ENCODE measurements at places on chromosomes 1 and 21.

GRCh38 chr1:182677397-182678098, 6.8 kb downstream of the RGS8 start:
- no peak for DNase-seq

- no peak for DNase-seq
Measured at GRCh38 chr1:64525116-64525686, 55.3 kb downstream of the CACHD1 start.

DNA sequence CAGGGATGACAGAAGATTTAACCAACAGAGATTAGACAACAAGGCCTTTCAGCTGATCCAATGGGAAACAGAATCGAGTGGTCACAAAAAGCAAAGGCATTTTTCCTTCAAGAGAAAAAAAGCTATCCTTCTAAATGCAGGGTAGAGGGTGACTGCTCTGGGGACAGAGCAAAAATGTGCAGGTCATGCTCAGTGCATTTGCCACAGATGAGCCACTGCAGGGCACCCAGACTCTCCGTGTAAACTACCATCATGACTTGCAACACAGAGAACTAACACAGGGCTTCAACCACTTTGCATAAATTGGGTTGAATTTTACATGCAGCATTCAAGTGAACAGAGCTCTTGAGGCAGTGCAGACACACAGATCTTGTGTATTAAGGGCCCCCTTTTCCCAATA, 56.8 kb downstream of the PRKAB2 start:
- no peak for DNase-seq

DNA sequence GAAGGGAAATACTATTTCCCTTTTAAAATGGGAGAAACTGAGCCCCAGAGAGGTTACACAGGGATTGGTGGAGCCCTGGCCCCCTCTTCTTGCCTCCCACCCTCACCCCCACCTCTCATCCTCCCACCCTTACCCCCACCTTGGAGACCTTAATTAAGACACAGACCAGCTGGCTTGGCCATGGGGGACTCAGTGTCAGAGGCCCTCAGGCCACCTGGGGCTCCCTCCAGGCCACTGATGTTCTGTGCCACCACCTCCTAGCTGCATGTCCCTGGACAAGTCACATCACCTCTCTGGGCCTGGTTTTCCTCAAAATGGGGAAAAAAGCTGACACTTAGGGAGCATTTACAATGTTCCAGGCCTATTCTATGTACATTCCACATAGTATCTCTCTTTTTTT, 51.5 kb downstream of the SDC3 start:
- no peak for DNase-seq

DNA sequence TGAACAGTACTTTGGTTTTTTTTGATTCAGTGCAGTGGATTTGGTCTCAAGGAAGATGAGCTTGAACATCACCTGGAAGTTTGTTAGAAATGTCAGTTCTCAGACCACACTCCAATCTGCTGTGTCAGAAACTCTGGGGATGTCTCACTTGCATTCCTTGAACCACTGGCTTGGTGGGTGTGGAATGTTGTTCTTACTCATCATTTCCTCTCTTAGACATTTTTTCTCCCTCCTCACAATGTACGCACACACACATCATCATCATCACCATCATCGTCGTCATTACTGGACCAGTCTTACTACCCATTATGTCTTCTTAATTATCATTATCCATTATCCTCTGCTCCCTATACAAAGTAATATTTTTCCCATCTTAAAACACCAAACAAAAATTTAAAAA, 91.9 kb upstream of the KCNK2 start:
- no peak for DNase-seq

- DNase-seq, result no peak
Measured at GRCh38 chr1:22745669-22746585, 35.3 kb downstream of the EPHB2 start.

DNA sequence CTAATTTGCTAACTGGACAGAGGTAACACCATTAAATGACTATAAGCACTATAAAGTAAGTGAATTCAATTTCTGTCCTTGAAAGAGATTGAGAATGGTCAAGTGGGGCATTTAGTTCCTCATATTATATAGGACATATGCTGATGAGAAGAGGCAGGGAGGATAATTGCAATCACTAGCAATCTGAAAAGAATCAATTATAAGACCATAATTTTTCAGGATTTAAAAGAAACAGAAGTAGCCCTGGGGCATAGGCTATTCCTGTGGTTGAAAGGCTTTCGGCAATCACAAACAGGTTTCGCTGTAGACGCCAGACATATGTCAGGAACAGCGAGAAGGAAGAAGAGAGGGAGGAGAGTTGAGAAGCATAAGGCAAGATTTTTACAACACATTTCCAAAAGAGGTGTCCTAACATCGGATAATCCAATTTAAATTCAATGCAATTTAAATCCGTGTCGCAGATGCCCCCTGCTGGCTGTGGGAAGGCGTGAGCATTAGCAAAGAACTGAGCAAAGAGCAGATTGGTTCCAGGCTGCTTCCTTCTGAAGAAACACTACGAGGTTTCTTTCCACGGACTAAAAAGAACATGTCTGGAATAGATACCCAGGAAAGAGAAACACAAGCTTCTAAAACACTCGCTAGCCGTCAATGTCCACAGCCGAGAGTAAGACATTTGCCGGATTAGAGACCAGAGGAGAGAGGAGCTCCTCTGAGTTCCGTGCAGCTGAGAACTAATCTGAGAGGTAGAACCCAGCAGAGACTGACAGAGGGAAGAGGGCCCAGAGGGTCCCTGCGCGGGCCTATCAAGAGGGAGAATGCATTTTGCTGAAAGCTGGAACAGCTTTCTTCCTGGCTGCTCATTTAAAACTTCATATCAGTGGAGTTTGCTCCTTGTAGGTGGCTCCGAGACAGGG, 27.9 kb downstream of the RGS5 start:
- peak; percentile 62 for DNase-seq

- DNase-seq, result no peak
Measured at GRCh38 chr1:62428351-62428750, 8.5 kb upstream of the USP1 start.

GRCh38 chr1:53134961-53135734, 7.3 kb downstream of the SLC1A7 start:
- DNase-seq, result peak; percentile 46

- no peak for DNase-seq
Measured at GRCh38 chr21:35227786-35228185, 178.7 kb upstream of the RUNX1 start.

DNA sequence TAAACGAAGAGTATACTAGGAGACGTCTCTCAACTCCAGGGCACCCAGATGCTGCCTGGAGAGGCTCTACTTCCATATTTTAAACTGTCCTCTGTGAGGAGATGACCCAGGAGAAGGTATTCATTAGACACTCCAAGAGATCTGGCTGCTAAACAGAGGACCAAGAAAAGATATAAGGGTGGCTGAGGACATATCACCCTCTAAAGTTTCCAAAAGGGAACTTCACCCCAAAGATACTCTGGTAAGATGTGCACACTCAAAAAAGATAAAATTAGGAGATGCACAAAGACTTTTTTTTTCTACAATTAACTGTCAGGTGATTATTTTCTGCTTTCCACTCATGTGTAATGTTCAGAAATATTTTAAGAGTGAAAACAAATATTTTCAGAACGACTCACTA, 1.4 kb downstream of the ZNF670 start:
- no peak for DNase-seq

DNA sequence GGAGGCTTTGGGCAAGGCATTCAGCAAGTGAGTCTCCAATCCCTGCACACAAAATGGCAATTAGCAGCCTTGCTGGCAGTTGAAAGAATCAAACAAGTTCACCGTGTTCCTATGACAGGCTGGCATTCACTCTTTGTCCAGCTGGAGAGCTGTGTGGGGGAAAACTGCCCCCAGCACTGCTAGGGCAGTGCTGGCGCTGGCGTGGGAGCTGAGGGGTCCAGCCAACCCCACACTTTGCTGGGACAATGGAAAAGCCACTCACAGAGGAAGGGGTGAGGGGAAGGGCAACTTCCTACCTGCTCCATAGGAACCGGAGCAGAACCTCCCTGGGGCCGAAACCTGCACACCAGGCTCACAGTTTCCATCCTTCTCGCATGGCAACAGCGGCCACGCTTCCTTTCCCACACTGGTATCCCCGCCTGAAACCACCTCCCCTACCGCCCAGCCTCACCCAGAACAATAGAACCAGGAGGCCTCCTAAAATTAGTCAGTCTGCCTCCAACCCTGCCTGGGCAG, 26.7 kb upstream of the KCNN3 start:
- DNase-seq, result no peak

DNA sequence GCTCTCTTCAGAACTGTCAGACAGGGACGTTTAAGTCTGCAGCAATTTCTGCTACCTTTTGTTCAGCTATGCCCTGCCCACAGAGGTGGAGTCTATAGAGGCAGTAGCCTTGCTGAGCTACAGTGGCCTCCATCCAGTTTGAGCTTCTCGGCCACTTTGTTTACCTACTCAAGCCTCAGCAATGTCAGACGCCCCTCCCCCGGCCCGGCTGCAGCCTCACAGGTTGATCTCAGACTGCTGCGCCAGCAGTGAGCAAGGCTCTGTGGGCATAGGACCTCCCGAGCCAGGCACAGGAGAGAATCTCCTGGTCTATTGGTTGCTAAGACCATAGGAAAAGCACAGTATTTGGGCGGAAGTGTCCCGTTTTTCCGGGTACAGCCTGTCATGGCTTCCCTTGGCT, 89.9 kb upstream of the PDC start:
- DNase-seq, result no peak

GRCh38 chr1:224325959-224326358, 4.0 kb downstream of the NVL start:
- no peak for DNase-seq

- no peak for DNase-seq
Measured at GRCh38 chr21:16863362-16863905, 649.4 kb upstream of the CXADR start.

DNA sequence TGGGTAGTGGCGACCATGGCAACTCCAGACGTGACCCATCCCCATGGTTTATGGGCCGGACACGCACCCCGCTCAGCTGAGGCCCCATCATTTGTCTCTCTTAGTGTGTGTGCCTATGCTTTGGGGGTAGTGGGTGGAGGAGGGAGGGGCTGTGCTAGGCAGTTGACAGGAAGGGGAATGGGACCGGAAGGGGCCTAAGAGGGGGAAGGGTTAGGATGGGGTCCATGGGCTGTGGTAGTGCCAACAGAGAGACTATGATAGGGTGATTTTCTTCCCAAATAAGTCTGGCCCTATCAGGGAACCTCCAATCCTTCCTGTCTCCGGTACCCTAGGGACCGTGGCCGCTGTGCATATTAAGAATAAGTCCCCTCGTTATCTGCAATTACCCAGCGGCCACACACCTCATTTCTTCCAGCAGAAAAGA, 9.9 kb downstream of the DMAP1 start:
- DNase-seq, result no peak

- DNase-seq, result peak; percentile 82
Measured at GRCh38 chr1:94773931-94774422, 46.2 kb upstream of the SLC44A3 start.

DNA sequence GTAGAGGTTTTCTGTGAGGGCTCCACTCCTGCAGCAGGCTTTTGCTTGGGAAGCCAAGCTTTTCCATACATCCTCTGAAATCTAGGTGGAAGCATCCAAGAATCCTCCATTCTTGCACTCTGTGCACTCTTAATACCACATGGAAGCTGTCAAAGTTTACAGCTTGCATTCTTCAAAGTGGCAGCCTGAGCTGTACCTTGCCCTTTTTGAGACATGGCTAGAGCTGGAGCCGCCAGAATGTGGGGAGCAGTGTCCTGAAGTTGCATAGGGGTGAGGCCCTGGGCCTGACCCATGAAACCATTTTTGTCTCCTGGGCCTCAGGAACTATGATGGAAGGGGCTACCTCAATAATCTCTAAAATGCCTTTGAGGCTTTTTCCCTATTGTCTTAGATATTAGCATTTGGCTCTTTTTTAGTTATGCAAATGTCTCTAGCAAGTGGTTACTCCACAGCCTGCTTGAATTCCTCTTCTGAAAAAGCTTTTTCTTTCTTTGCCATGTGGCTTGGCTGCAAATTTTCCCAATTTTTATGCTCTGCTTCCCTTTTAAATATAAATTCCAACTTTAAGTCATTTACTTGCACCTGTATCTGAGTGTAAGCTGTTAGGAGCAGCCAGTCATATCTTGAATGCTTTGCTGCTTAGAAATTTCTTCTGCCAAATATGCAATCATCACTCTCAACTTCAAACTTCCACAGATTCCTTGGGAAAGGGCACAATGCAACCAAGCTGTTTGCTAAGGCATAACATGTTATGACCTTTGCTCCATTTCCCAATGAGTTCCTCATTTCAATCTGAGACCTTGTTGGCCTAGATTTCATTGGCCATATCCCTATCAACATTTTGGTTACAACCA, 92.1 kb upstream of the ARTN start:
- DNase-seq, result no peak

DNA sequence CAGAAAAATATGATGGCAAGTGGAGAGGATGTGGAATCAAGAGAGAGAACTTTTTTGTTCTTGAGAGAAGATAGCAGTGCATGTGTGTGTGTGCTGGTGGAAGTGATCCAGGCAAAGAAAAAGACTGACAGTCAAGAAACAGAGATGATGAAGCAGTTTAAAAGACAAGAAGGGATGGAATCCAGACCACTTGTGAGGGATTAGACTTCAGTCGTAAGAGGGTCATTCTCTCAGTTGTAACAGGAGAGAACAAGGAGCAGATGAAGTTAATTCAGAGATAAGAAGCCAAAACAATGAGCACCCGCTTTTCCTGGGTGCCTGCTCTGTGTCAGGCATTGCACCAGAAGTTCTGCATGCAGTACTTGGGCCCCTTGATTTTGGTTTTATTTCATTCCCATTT, 76.6 kb downstream of the RNF220 start:
- DNase-seq, result no peak

DNA sequence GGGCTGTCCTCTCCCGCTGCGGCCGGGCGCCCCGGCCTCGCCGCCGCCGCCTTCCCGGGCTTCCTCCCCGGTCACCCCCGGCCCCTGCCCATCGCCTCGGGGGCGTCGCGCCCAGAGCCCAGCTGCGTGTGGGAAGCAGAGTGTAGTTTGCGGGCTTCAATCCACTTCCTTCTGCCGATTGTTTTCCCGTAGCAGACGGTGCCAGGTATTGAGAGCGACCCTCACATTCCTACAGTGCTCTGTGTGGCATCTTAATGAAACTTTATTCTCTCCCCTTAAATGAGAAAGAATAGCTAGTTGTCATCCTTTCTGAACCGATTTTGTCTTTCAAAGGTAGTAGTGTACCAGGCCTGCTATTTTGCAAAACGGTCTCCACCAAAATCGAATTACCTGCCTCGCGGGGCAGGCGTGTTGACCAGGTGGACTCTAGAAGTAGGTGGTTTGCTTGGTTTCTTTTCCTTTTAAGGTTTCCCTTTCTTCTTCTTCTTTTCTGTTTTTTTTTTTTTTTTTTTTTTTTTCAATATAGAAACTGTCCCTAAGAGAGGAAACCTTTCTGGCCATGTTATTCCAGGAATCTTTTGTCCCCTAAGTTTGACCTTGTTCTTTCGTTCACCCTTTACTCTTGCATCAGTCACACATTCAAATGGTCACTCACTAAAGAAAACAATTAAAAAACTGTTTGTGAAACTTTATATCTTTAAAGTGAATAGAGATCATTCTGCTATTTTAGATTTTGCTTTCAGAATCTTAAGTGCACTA, 881 bp downstream of the USP25 start:
- no peak for DNase-seq
